Activated CD8-positive, alpha-beta memory T cell treated with anti-CD3 and anti-CD28 coated beads, Interleukin-2, amount 50 U/mL, for 4 hours (primary cell): ENCODE measurements at places on chromosomes 2 and 18.

DNA sequence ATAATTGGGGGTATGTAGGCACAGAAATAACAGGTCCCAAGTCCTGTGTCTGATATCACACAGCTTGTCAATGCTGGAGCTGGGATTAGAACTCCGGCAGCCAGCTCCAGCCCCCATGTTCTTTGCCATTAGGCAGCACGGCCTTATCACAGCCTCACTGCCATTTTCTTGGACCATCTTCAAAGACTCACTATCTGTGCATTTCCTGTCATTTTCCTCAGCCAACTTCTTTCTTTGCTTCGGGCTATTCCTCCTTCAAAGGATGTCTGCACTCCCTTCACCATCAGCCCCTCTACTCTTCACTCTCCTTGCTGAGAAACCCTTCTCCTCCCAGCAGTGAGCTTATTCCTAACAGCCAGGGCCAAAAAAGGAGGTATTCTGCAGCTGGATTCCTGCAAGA is 139.6 kb downstream of the GALNT14 start:
- no peak for DNase-seq

- DNase-seq, result no peak
These were observed 13.5 kb upstream of the TWSG1 start for GRCh38 chr18:9321017-9321452.

DNA sequence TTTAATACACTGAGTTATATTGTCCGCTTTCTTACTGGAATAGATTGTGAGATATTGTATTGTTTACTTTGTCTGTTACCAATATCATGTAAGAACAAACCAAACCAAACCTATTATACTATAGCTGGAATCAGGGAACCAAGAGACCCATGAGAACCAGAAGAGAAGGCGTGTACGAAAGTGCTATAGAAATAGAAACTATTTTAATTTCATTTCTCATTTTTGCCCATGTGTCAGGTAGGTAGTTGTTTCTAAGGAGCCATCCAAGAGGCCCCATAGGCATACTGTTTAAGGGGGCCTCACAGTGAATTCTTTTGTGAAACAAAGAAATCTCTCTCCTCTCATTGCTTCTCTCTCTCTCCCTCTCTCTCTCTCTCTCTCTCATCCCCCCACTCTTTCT is 363.6 kb downstream of the RNF144A start:
- no peak for DNase-seq

DNA sequence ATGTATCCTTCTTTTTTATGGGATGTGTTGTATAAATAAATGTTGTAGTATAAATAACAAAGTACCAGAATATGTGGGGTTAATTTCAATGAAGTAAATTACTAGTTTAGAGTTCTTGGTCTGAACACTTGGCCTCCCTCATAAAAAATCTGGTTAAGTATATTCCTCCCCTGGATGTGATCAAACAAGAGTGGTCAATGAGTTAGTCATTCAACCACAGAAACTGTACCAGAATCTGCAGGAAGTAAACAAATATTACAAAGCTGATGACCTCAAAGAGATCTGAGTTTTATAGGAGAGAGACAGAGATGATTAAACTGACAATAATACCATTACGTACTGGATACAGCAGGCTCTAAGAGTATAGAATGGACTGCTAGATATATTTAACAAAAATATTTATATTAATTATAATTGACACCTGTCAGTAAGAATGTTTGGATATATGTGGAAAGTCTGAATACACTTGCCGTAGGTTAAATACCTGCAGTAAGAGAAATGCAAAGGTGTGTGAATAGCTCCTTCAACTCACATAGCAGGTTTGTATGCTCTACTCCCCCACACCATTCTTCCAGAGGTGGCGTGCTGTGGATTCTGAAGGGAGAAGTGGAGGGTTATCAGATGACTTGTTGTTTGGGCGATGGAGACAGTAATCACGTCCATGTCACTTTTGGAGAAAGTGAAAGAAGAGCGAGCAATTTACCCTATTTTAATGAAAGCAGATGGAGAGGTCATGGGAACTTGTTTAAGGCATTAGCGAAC is 108.3 kb upstream of the LRATD1 start:
- DNase-seq, result no peak

DNA sequence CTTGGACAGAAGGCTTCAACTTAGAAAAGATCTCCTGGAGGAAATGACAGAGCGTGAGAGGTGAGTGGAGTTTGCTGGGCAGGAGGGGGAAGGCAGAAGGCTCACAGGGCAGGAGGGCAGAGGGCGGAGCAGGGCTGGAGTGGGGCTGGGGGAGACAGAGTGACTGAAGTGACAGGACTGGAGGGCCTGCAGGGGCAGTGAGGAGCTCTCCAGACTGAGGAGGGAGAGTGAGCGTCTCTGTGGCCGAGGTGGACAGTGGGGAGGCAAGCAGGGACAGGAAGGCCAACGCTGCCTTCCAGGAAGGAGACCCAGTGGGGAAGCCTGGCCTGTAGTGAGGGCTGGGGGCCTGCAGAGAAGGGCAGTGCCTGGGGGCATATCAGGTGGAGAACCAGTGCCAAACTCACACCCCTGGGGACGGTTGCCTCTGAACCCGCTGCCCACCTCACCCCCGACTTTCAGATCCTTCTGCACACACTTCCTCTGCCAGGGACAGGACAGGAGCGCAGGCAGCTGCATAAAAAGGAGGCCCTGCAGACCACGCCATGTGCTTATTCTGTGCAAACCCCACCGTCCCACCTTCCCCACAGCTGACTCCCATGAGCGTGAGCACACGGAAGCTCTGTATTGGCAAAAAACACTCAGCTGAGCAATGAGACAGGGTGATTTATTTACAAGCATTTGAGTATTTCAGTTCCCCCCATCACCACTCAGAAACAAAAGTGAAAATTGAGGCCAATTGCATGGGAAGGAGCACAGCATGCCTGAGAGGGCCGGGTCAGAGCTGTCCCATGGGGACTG is 244.3 kb downstream of the FAM210A start:
- DNase-seq, result no peak

- no peak for DNase-seq
These were observed 223.4 kb downstream of the WDPCP start for GRCh38 chr2:63364866-63365265.

DNA sequence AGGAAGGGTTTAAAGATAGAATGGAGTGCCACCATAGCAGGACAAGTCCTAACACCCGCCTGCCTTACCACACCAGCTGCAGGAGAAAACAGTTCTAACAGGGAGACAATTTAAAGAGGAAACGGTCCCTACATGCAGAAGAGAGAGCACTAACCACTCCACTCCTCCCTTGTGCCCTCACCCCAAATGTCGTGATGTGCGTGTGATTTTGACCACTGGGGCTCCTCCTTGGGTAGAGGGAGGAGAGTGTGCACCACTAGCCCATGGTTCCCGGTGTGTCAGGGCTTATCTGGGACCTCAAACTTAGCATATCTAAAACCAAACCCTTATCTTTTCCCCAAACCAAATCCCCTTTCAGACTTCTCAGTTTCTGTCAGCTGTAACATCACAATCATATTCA is 105.5 kb upstream of the CCDC68 start:
- no peak for DNase-seq

DNA sequence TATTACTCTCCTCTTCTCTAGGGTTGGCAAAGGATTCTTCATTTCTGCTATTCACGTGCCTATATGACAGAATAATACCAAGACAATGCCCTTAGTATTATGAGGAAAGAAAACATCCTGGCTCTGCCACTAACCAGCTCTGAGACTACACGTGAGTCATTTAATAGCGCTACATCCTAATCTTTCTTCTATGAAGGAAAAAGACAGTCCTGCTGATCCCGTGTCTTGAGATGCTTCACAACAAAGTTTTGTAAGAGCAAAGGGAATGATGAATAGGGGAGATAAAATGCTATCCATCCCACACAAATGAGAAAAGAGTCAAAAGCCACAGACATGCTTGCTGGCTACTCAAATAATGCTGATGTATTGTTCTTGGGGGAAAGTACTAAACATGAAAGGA is 152.8 kb downstream of the PID1 start:
- no peak for DNase-seq

GRCh38 chr2:224982910-224983711 is 59.2 kb downstream of the DOCK10 start:
- peak; percentile 37 for DNase-seq

- no peak for DNase-seq
These were observed 181.1 kb upstream of the RGPD4 start for GRCh38 chr2:107645586-107645985.

DNA sequence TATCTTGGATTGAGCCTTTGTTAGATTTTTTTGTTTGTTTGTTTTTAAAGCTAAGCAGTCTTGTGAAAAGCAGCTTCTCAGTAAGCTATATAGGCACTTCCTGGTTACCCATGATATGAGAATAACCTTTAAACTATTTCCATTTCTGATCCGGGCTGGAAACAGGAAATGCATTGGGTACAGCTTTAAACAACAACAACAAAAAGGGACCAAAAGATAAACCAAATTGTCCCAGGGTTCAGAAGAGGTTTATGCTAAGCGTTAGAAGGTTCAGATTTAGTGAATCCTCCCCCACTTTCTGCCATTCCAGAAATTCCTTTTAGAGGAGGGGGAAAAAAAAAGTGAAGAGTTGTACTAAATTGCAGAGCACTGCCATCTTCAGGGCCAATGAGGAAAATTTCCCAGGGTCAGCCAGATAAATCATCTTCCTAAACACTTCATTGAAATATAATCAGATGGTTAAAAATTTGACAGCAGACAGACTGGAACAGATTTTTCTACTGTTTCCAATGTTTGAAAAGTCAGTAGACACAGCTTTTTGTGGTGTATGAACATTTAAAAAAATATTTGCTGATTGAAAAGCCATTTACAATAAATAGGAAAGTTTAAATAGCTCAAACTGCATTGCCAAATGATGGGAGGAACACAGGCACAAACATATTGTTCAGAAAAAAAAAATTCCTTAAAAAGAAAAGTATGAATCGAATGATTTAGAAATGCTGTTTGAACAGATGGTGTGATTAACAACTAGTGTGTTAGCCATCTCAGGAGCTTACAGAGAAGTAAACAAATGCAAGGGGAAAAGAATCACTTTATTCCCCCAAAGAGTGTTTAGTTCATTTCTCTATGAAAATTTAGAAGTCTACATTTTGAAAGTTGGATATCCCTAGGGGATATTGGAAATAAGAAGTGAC is 189.9 kb upstream of the TANK start:
- DNase-seq, result no peak

DNA sequence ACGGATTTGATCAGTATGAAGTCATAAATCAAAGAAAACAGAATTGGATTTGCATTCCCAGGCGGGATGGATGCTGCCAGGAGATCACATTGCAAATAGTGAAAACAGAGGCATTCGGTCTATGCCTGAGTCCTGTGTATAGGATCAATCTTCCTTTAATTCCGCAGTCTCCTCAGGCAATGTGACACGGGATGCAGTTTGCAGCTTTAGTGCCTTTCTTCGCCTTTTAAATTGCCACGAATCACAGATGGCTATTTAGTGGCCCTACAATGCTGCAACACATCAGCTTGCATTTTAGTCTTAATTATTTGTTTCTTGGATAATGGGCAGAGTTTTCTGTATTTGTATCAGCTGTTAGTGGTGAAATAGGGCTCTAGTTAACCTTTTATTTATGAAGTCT is 6.8 kb downstream of the ADCYAP1 start:
- DNase-seq, result no peak

- DNase-seq, result no peak
These were observed 58.4 kb downstream of the LRPPRC start for GRCh38 chr2:43937269-43937820.

DNA sequence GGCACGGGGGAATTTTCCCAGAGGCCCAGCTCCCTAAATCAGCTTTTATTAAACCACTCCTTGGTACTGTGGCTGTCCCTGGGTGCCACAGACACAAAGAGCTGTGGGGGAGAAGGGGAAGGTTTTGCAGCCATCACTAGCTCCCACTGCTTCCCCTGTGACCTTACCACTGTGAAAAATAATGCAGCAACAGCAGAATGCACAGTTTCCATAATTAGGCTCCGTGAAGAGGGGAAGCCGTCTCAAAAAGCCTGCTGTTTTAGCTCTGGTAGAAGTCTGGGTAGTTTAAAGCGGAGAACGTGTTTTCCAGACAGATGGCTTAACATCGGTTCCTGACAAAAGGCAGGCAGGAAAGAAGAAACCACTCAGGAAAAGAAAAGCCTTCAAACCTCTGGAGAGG is 27.5 kb upstream of the CAB39 start:
- no peak for DNase-seq

- DNase-seq, result no peak
These were observed 34.2 kb upstream of the NT5DC4 start for GRCh38 chr2:112686348-112687217.

- no peak for DNase-seq
These were observed 1129.9 kb upstream of the GYPC start for GRCh38 chr2:125526093-125526492.

- no peak for DNase-seq
These were observed 44.5 kb upstream of the ASPRV1 start for GRCh38 chr2:70005752-70006446.

DNA sequence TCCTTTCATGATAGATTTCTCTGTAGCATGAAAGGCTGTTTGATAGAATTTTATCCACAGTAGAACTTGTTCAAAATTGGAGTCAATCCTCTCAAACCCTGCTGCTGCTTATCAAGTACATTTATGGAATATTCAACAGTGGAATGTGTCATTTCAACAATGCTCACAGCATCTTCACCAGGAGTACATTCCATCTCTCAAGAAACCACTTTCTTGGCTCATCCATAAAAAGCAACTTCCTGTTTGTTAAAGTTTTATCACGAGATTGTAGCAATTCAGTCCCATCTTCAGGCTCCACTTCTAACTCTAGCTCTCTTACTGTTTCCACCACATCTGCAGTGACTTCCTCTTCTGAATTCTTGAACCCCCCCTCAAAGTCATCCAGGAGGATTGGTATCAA is 29.4 kb downstream of the PDCL3 start:
- DNase-seq, result no peak

DNA sequence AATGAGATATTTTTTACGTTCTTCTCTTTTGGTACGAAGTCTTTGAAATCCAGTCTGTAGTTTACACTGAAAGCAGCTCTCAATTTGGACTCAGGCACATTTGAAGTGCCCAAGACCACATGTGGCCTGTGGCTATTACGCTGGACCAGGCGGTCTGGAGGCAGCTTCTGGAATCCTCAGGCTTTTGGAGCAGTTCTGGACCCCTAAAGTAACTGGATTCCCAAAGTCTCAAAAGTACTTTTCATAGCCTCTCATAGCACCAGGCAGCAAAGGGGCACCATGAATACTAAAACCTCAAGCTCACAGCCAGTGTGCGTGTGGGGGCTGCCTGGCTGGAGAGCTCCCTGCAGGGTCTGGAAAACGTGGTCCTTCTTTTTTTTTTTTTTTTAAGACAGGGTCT is 119.0 kb downstream of the SMAD7 start:
- no peak for DNase-seq

DNA sequence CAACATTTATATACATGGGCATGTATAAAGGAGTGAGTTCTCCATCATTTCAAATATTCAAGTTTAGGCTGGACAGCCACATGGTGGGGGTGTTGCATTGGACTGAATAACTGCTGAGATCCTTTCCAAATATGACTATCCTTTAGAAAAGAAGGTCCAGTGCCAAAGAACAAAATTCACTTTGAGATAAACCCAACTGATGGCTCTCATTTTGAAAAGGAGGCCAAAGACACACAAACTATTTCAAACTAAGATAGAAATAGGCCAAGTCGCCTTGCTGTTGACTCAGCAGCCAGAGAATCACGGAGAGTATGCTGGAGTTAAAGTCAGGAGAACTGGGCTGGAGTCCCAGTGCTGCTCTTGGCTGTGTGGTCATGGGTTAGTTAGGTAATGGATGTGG is 204.5 kb upstream of the LRATD1 start:
- DNase-seq, result no peak

- DNase-seq, result no peak
These were observed 62.0 kb upstream of the POMC start for GRCh38 chr2:25230198-25230947.
